ENCODE measurements at places on chromosomes 4 and X. TPM values are rescaled to one million over a fixed set of nuclear protein-coding genes. Genes with fewer than 3 reads are reported as not detected.

GRCh38 chr4:115781528-115782146, 668.2 kb upstream of the NDST4 start:
- no peaks in the 10 kb centered on the region for H3K36me3 ChIP-seq
- no peak overlapping the region for H3K4me3 ChIP-seq
- DNase-seq, result no peak
- H3K4me1 ChIP-seq, result no peaks in the 10 kb centered on the region
- peak overlapping the region; percentile 30 for H3K27ac ChIP-seq

DNA sequence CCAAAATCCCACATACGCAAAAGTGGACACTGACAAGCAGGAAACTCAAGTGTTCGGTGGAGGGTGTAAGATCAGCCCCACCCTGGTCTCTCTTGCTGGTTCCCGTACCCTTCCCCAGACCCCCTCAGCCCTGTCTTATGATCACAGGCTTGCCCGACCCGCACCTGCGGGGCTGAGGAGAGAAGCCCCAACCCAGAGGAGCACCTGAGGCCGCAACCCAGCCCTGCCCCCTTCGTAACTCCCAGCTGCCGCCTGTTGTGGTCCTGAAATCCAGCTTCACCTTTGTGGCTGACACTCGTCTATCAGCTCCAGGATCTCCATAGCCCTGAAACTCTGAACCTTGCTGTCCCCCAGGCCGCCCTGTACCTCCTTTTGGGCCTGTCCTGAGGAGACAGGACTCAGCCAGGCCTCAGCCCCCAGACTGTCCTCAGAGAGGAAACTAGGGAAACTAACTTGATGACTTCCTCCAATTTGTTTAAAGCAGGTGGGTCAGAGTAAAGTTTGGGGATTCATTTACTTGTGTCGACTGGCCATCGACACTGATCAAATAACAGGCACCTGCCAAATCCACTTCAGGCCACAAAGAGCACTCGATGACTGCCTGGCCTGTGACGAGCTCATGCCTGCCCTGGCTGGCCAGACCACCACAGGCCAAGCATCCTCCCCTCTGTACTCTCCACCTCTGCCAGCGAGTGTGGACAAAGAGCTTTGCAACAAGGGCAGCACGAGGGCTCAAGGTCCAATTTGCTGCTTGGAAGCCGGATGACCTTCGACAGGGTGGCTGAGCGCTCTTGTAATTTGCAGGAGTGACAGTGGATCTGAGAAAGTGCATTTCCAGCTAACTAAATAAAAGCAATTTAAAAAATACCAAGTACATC, 19.3 kb downstream of the DCTD start:
- peaks cover 33% of the 10 kb centered on the region for H3K4me1 ChIP-seq
- peaks cover 19% of the 10 kb centered on the region for H3K36me3 ChIP-seq
- no peaks in the 10 kb centered on the region for H3K27me3 ChIP-seq
- no peak for DNase-seq
- H3K4me3 ChIP-seq, result no peak overlapping the region

GRCh38 chrX:119226446-119226845, 9.6 kb upstream of the PGRMC1 start:
- H3K27ac ChIP-seq, result no peak overlapping the region
- H3K4me1 ChIP-seq, result no peaks in the 10 kb centered on the region
- H3K4me3 ChIP-seq, result no peak overlapping the region
- H3K27me3 ChIP-seq, result no peaks in the 10 kb centered on the region

DNA sequence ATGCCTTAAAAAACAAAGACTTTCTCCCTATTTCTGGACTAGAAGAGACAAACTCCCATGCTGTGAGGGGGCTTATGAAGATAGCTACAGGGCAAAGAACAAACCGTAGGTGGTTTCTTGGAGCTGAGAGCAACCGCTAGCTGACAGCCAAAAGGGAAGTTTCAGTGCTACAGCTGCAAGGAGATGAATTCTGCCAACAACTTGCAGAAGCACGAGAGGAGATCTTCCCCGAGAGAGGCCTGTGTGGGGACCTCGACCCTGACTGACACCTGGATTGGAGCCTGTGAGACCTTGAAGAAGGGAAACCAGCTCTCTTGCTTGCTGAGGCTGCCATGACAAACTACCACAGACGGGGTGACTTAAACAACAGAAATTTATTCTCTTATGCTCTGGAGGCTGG, 183.8 kb upstream of the VCX3A start:
- H3K36me3 ChIP-seq, result peaks cover 4% of the 10 kb centered on the region
- no peak overlapping the region for H3K4me3 ChIP-seq
- no peaks in the 10 kb centered on the region for H3K27me3 ChIP-seq
- DNase-seq, result no peak
- H3K27ac ChIP-seq, result no peak overlapping the region

- H3K36me3 ChIP-seq, result no peaks in the 10 kb centered on the region
- no peak for DNase-seq
- no peaks in the 10 kb centered on the region for H3K27me3 ChIP-seq
- peak overlapping the region; percentile 72 for H3K4me3 ChIP-seq
- peaks cover 4% of the 10 kb centered on the region for H3K4me1 ChIP-seq
Measured at GRCh38 chrX:103309860-103310554, 783 bp downstream of the BEX2 start.

DNA sequence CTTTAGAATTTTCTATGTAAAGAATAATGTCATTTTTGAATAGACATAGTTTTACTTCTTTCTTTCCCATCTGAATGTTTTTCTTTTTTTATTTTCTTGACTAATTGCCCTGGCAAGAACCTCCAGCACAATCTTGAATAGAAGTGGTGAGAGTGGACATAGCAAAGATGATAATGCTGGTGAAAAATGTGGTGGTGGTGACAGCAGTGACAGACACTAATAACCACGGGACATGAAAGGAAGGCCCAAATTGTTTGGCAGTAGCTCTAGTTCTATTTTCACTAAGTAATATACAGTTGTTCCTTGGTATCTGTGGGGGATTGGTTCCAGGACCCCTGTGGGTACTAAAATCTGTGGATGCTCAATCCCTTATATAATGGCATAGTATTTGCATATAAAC, 29.6 kb downstream of the C4orf54 start:
- no peaks in the 10 kb centered on the region for H3K27me3 ChIP-seq
- H3K27ac ChIP-seq, result no peak overlapping the region
- no peak for DNase-seq
- no peaks in the 10 kb centered on the region for H3K36me3 ChIP-seq
- H3K4me1 ChIP-seq, result peaks cover 6% of the 10 kb centered on the region

- H3K27ac ChIP-seq, result no peak overlapping the region
- no peaks in the 10 kb centered on the region for H3K36me3 ChIP-seq
- H3K4me1 ChIP-seq, result no peaks in the 10 kb centered on the region
- DNase-seq, result no peak
Measured at GRCh38 chr4:121344098-121344497, 36.7 kb downstream of the QRFPR start.

GRCh38 chrX:46179748-46180147, 365.5 kb downstream of the ZNF674 start:
- DNase-seq, result no peak
- H3K4me3 ChIP-seq, result no peak overlapping the region
- peaks cover 3% of the 10 kb centered on the region for H3K36me3 ChIP-seq
- H3K27me3 ChIP-seq, result no peaks in the 10 kb centered on the region
- no peak overlapping the region for H3K27ac ChIP-seq
- H3K4me1 ChIP-seq, result peaks cover 5% of the 10 kb centered on the region

DNA sequence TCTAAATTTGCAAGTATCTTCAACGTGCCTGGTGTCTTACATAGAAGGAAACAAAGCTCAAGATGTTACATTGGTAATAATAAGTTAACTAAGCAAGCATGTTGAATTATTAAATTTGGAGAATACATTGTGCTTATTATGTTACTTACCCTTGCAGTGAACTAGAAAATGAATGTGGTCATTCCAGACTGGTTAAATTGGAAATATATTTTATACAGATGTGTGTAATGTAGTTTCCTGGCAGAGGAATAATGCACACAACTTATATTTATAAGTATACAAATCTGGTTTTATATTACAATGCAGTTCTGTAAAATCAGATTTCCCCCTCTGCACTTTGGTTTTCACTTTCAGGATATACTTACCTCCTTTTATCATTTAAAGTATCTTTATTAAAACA, 159.9 kb upstream of the SLIT2 start:
- DNase-seq, result no peak
- no peaks in the 10 kb centered on the region for H3K36me3 ChIP-seq
- H3K4me1 ChIP-seq, result no peaks in the 10 kb centered on the region
- H3K4me3 ChIP-seq, result no peak overlapping the region

- H3K4me1 ChIP-seq, result no peaks in the 10 kb centered on the region
- peaks cover 5% of the 10 kb centered on the region for H3K36me3 ChIP-seq
- no peak overlapping the region for H3K27ac ChIP-seq
- H3K4me3 ChIP-seq, result no peak overlapping the region
Measured at GRCh38 chrX:149021159-149021558, 483.9 kb downstream of the IDS start.

The HPGD gene
- total RNA-seq, result not detected

The AFM gene
- total RNA-seq, result not detected

The DCLK2 gene
- 29.2 TPM for total RNA-seq

The ARHGAP36 gene
- 1.8 TPM for total RNA-seq

The SLC10A3 gene
- 7.8 TPM for total RNA-seq

Measured in neural crest cell (in vitro differentiated cells).